ENCODE measurements at places on chromosomes 12 and 14. TPM values are rescaled to one million over a fixed set of nuclear protein-coding genes. Genes with fewer than 3 reads are reported as not detected.

The RD3L gene
- not detected for polyA plus RNA-seq

The CSAD gene
- 24.0 TPM for polyA plus RNA-seq

The KITLG gene
- polyA plus RNA-seq = 2.7 TPM

The CLEC12A gene
- polyA plus RNA-seq = not detected

The SERPINA12 gene
- polyA plus RNA-seq = not detected

The GUCY2C gene
- polyA plus RNA-seq = not detected

The SLC7A8 gene
- 0.88 TPM for polyA plus RNA-seq

The SLC6A13 gene
- polyA plus RNA-seq = 0.14 TPM

The KLRC4 gene
- not detected for polyA plus RNA-seq

The CD69 gene
- polyA plus RNA-seq = 4.4 TPM

The TEP1 gene
- polyA plus RNA-seq = 19.6 TPM

The STYX gene
- polyA plus RNA-seq = 5.3 TPM

The TAS2R46 gene
- 0.14 TPM for polyA plus RNA-seq

The GPRC5D gene
- not detected for polyA plus RNA-seq

The KTN1 gene
- polyA plus RNA-seq = 33.2 TPM

The ANO4 gene
- polyA plus RNA-seq = 0.25 TPM

The CCDC60 gene
- polyA plus RNA-seq = not detected

The AMHR2 gene
- not detected for polyA plus RNA-seq

The KRT75 gene
- polyA plus RNA-seq = not detected

The FGD6 gene
- polyA plus RNA-seq = 5.7 TPM

The RDH5 gene
- polyA plus RNA-seq = 3.5 TPM

The ITGA7 gene
- polyA plus RNA-seq = 0.67 TPM

The GLIPR1L1 gene
- not detected for polyA plus RNA-seq

The TEX52 gene
- polyA plus RNA-seq = not detected

The KRT71 gene
- polyA plus RNA-seq = not detected
